ENCODE measurements at places on chromosomes 2 and 18. TPM values are rescaled to one million over a fixed set of nuclear protein-coding genes. Genes with fewer than 3 reads are reported as not detected.

DNA sequence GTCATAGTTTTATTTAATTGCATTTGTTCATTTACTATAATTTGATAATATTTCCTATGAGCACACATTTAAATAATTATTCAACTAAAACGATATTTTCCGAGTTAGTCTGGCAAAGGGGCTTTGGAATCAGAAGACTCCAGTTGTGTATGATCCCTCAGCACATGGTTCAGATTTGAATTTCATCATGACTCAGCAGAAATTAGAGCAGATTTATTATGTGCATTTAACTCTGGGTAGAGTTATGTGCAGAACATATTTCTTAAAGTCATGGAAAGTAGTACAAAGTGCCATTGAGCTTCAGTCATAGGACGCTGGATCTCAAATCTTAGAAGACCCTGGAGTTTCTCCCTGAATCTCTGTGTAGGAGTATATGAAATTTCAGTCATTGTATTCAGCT, 106.7 kb downstream of the ADCYAP1 start:
- no peak overlapping the region for H3K4me3 ChIP-seq
- peaks cover 9% of the 10 kb centered on the region for H3K4me1 ChIP-seq
- no peaks in the 10 kb centered on the region for H3K36me3 ChIP-seq
- no peak for DNase-seq
- no peaks in the 10 kb centered on the region for H3K27me3 ChIP-seq

- H3K27ac ChIP-seq = no peak overlapping the region
- H3K36me3 ChIP-seq = no peaks in the 10 kb centered on the region
- DNase-seq = no peak
- no peaks in the 10 kb centered on the region for H3K27me3 ChIP-seq
These were observed 71.2 kb upstream of the COL3A1 start for GRCh38 chr2:188902901-188903491.

Gene LINC00305
- total RNA-seq = not detected

DNA sequence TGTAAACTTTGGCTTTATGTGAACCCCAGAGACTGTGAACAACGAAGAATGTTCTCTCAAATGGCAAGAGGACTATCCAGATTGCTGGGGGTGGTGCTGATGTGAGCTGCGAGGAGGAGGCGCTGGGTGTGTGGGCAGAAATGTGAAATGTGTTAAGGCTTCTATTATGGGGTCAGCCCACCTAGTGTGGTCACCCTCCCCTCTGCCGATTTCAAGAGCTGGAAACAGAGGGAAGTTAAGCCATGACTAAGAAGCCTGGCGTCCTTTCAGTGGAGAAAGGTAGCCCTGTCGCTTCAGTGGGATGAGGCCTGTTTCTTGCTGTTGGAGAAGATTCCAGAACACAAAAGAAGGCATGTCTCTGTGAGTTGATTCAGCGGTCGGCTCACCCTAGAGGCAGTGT, 89.0 kb upstream of the KCTD1 start:
- no peak overlapping the region for H3K4me3 ChIP-seq
- H3K27me3 ChIP-seq = no peaks in the 10 kb centered on the region
- DNase-seq = no peak
- no peaks in the 10 kb centered on the region for H3K36me3 ChIP-seq
- no peaks in the 10 kb centered on the region for H3K4me1 ChIP-seq

DNA sequence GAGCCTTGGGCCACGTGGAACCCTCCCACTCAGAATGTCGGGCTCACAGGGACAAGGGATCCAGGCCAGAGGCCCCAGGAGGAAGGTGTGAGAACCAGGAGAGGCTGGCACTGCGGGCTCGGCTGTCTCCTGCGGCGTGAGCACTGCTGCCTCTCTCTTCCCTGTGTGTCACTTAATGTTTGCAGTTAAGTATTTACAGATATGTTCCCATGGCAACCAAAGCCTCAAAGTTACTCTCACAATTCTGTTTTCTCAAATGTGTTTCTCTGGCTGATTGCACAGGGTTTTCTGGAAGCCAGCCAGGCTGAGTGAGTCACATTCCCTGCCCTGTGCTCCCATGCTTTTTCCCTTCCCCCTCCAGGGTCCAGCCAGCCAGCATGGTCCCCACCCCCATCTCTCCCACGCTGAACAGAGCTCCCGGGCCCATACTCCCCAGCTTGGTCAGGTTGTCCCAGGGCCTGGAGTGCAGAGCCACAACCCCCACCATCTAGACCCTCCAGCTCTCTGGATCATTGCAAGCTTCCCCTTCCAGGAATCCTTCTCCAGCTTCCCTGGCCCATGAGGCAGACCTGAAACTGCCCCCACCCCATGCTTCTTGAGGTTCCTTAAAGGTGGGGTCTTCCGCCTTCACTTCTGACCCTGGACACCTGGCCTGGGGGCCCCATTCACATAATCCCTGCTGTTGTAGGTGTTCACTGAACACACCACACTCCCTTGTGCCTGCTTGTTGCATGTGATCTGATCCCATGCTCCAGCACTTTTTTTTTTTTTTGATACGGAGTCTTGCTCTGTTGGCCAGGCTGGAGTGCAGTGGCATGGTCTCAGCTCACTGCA, 265.9 kb downstream of the CELF4 start:
- H3K4me3 ChIP-seq = no peak overlapping the region
- no peak overlapping the region for H3K27ac ChIP-seq
- no peaks in the 10 kb centered on the region for H3K36me3 ChIP-seq
- peak; percentile 99 for DNase-seq
- H3K4me1 ChIP-seq = no peaks in the 10 kb centered on the region
- no peaks in the 10 kb centered on the region for H3K27me3 ChIP-seq

- no peak overlapping the region for H3K4me3 ChIP-seq
- H3K27ac ChIP-seq = no peak overlapping the region
- no peak for DNase-seq
These were observed 116.0 kb downstream of the CDC42EP3 start for GRCh38 chr2:37555457-37555856.

DNA sequence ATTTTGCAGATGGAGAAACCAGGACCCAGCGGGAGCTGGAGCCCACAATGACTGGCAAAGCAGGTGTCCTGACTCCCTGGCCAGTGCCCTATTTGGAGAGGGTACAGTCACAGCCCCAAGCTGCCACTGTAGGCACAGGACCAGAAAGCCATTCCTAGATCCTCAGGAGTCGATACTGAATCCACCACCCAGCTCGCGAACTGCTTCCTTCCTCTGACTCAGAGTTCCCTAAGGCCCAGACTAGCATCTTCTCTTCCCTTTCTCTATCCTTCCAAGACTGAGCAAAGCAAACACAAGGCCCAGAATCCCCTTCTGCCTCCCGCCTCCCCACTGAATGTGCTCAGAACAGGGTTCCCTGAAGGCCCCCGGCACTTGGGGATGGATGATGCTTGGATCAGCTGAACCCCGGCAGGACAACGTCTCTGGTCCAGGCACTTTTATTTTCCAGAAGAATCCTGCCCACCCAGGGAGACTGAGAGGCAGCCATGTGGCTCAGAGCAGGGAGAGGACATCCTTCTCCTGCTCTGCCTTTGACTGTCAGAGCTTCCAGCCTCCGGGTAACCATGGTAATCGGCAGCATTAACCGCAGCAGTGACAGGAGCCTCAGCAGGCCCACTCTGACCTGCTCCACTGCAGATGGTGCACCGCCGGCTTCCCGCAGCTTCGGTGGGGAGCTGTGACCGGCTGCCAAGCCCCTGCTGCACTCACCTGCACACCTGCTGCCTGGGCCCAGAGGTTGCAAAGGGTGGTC, 34.8 kb upstream of the KLHL29 start:
- H3K4me1 ChIP-seq = no peaks in the 10 kb centered on the region
- no peaks in the 10 kb centered on the region for H3K36me3 ChIP-seq
- H3K27me3 ChIP-seq = no peaks in the 10 kb centered on the region
- DNase-seq = no peak

Gene IL1A
- 3.5 TPM for total RNA-seq

- H3K27me3 ChIP-seq = no peaks in the 10 kb centered on the region
- no peak for DNase-seq
- no peak overlapping the region for H3K4me3 ChIP-seq
- no peak overlapping the region for H3K27ac ChIP-seq
- no peaks in the 10 kb centered on the region for H3K36me3 ChIP-seq
These were observed 97.0 kb downstream of the RNF144A start for GRCh38 chr2:7014174-7014640.

GRCh38 chr2:70255637-70256314, 2.2 kb upstream of the PCYOX1 start:
- DNase-seq = no peak
- no peak overlapping the region for H3K4me3 ChIP-seq
- H3K27me3 ChIP-seq = no peaks in the 10 kb centered on the region
- H3K27ac ChIP-seq = no peak overlapping the region
- no peaks in the 10 kb centered on the region for H3K36me3 ChIP-seq

- H3K27me3 ChIP-seq = no peaks in the 10 kb centered on the region
- H3K27ac ChIP-seq = no peak overlapping the region
- DNase-seq = no peak
- no peaks in the 10 kb centered on the region for H3K4me1 ChIP-seq
- no peak overlapping the region for H3K4me3 ChIP-seq
These were observed 126.8 kb downstream of the ACOXL start for GRCh38 chr2:110858993-110859701.

Gene DCC
- total RNA-seq = 4.6 TPM

Gene ALPI
- not detected for total RNA-seq

DNA sequence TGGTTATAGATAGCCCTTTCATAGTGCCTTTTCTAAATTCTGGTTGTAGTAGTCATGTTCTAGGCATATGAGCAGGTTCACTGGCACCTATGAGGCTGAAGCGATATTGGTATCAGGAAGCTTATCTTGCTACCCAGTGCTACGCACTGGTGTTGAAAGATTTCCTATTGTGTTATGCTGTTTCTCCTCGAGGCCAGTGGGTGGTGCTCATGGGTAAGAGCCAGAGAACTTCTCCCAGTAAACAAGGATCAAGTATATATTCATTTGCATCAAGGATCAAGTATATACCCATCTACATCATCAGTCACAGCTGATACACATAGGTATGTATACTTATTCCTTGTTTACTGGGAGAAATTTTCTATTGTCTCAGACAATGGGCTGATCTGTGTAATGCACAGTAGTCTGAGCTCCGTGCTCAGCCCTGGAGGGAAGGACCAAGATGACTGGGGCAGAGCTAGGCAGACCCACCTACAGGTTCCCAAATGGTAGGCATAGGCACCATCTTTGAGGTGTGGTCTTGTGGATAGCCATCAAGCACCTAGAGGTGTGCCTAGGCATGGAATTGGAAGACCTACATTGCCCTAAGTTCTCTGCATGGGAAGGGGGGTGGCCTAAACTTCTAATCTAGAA, 101.2 kb upstream of the GALNT13 start:
- no peak for DNase-seq
- H3K36me3 ChIP-seq = no peaks in the 10 kb centered on the region
- no peak overlapping the region for H3K4me3 ChIP-seq
- H3K27ac ChIP-seq = no peak overlapping the region
- H3K27me3 ChIP-seq = no peaks in the 10 kb centered on the region
- no peaks in the 10 kb centered on the region for H3K4me1 ChIP-seq

- H3K27ac ChIP-seq = no peak overlapping the region
- H3K4me1 ChIP-seq = peaks cover 14% of the 10 kb centered on the region
- no peaks in the 10 kb centered on the region for H3K27me3 ChIP-seq
These were observed 479 bp downstream of the SCN9A start for GRCh38 chr2:166375195-166375735.

Gene CHPF
- total RNA-seq = 42.7 TPM

Gene TRIM43
- total RNA-seq = not detected

DNA sequence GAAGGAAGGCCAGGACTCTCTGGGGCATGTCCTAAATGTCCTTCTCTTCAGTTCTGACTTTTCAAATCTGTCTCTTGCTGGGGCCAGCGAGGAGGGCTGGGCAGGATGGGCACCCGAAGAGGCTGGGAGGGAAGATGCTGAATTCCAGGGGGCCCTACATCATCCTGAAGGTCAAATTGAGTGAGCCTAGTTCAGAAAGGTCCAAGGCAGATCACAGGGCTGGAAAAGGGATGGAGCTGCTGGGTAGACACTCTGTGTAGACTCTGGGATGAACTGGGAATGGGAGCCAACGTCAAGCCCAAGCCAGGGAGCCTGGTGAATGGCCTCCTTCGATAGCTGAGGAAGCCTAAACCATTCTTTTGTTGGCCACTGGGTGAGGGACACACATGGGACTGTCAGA, 133.1 kb downstream of the MYCN start:
- no peaks in the 10 kb centered on the region for H3K36me3 ChIP-seq
- peaks cover 7% of the 10 kb centered on the region for H3K4me1 ChIP-seq
- no peaks in the 10 kb centered on the region for H3K27me3 ChIP-seq
- no peak overlapping the region for H3K4me3 ChIP-seq
- no peak for DNase-seq

GRCh38 chr2:210606001-210606400, 49.6 kb downstream of the CPS1 start:
- H3K36me3 ChIP-seq = no peaks in the 10 kb centered on the region
- DNase-seq = no peak
- no peaks in the 10 kb centered on the region for H3K4me1 ChIP-seq

Gene DSEL
- 13.0 TPM for total RNA-seq

Gene CPO
- not detected for total RNA-seq

Gene FRZB
- 7.4 TPM for total RNA-seq

DNA sequence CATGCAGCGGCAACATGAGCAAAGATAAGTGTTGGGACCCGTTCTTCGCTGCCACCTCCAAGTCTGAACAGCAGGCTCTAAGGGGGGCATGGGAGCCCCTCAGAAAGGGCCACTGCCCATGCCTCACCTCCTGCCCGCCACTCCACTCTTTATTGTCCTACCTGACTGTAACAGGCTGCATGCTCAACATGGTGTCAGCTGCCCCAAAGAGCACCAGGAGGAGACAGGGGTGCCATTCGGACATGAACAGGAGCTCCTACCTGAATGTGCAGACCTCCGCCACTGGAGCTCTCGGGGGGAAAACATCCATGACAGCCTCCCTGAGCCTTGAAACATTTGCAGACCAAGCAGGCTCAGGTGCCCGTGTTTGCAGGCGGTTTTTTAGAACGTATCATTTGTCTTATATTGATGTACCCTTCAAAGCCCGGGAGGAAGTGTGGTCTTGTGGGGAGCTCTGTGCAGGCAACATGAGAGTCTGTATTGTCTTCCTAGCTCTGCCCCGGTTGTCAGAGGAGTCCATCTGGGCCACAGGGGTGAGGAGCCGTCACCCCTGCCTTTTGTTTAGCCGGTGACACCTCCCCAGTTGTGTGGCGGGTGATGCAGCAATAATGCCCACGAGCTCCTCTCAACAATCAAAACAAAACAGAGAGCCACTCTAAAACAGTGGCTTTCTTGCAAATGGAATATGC, 35.1 kb upstream of the CD8A start:
- DNase-seq = no peak
- H3K4me1 ChIP-seq = no peaks in the 10 kb centered on the region
- no peak overlapping the region for H3K27ac ChIP-seq

Gene NT5C1B
- total RNA-seq = not detected

Gene APCDD1
- 46.1 TPM for total RNA-seq

GRCh38 chr2:176652300-176653182, 383.3 kb downstream of the MTX2 start:
- H3K27me3 ChIP-seq = no peaks in the 10 kb centered on the region
- no peak overlapping the region for H3K4me3 ChIP-seq

DNA sequence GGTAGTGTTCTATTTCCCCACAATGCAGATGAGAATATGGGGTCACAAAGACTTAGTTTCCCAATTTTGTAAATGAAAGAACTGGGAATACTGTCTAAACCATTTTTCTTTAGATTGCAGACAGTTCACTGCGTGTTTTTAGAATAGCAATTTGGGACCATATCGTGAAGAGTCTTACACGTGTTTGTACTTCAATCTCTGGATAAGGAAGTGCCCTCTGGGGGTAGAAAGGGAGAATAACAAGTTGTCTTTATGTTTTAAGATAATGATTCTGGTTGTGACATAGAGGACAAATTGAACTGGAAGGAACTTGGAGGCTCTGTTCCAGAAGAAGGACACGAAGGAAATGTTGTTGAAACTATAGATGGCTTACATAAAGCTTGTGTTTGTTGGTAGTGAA, 457.7 kb downstream of the CBLN2 start:
- H3K27ac ChIP-seq = no peak overlapping the region
- peak; percentile 17 for DNase-seq
- no peaks in the 10 kb centered on the region for H3K36me3 ChIP-seq
- H3K4me3 ChIP-seq = no peak overlapping the region
- no peaks in the 10 kb centered on the region for H3K27me3 ChIP-seq

All from lung (tissue), 17 donors.